ENCODE measurements at places on chromosomes 6 and 20.
A peak's percentile ranks its signal among the peaks of the same experiment; 100 is the strongest.

- DNase-seq = no peak
These were observed 23.0 kb downstream of the IL17F start for GRCh38 chr6:52221302-52221701.

DNA sequence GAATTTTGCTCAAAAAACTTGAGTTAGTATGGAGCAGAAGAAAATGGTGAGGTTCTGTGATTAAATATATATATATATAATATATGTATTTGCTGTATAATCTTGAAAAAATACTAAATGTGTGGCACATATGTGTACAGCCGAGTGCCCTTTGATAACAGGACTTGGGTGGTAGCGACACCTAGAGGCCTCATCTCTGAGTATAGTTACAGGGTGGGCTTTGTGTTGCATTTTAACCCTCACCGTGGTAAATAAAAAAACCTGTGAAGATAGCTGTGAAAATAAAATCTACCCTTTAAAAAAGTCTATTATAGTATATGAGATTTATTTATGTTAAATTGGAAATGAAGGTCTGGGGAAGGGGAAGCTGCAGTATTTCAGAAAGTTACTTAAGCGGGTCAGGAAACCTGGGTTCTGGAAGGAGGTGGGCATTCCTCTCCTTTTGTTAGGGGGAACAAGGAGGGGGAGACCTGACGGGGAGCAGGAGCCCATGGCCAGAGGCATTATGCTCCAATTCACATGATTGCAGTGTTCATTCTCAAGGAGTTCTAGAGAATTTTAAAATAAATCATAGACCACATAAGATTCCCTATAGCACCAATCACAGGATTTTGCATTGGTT, 82.7 kb downstream of the SH3BGRL2 start:
- peak; percentile 46 for DNase-seq

GRCh38 chr6:7899889-7900213, 10.7 kb downstream of the TXNDC5 start:
- no peak for DNase-seq

DNA sequence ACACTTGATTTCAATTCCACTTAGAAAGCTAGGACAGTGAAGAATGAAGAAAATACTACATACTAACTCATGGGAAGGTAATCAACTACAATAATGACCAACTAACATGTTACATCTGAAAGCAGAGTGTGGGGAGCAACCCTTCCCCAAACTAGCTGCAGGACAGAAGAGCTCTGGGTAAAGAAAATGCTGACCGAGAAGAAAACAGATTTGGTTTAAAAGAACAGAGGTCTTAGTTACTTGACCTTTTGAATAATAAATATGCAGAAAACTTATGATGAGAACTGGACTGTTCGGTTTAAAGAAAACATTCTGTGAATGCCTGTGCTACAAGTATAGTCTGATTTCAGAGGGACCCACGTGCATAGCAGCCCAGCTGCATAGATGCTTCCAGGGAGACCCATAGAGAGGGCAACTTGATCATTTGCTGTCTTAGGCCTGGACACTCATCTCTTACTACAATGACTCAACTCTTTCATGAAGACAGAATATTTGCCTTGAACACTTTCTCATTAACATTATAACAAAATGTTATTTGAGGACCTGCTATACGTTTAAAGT, 53.5 kb downstream of the RALGAPA2 start:
- DNase-seq = no peak

- no peak for DNase-seq
These were observed 10.4 kb downstream of the COX7A2 start for GRCh38 chr6:75233092-75233615.

- DNase-seq = no peak
These were observed 62.7 kb upstream of the GLP1R start for GRCh38 chr6:38985839-38986238.

- no peak for DNase-seq
These were observed 8.1 kb upstream of the GUCA1A start for GRCh38 chr6:42165016-42165415.

GRCh38 chr20:23121751-23122320, 35.7 kb upstream of the CD93 start:
- peak; percentile 43 for DNase-seq

- DNase-seq = peak; percentile 72
These were observed 24.5 kb downstream of the SRSF3 start for GRCh38 chr6:36618366-36619355.

DNA sequence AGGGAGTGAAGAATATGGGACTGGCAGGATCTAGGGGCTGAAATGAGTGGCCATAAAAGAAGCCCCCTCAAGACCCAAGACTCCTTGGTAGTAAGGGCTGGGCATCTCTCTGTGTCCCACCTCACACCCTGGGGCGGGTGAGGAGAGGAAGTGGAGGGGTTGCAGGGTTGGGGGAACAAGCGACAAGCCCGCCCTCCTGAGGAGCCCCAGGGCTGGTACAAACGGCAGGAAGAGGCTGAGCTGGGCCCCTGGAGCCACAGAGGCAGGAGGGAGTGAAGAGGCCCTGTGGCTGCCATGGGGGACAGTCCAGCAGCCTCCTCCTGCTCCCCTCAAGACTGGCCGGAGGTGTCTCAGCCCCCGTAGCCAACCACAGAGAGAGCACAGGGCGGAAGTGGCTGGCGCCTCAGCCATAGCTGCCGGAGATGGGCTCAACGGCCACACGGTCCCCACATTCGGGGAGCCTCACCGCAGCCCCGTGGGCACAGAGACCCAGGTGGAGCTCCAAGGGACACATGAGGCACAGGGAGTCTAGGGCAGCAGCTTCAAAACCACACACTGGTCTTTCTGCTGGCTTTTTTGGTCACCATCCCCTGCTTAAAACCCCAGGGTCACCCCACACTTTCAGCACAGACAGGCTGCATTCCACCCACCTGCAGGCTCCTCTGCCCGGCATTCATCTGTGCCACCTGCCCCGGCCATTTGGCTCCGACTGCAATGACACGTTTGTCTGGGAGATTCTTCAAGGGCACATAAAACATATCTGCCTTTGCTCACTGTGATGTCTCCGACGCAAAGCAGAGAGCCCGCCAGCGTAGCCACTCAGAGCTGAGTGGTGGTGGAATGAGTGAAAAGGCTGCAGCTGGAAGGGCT, 524 bp downstream of the C20orf203 start:
- DNase-seq = no peak

DNA sequence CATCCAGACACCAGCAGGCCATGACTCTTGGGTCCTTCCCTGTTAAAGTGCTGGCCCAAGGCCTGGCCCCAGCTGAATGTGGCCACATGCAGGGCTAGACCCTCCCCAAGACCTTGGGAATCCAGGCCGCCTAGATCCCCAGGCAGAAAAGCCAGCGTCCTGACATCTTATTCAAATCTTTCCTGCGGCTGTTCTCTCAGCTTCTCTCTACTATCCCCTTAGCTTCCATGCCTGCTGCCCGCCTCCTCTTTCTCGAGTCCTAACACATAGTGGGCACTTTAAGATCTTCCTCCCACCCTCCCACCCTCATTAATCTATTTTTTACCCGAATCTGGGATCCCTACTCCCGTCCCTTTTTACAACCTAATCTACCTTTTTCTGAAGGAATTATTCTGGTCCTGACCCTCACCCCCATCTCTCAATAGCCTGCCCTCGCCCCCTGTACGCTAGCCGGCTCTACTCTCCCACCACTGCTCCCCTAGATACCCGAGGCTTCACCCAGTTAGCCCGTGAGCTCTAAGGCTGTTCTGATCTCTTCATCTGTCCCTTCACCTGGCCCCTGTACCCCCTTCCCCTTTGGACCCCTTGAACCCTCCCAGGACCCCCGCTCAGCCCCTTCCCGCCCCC, at the start of gene CCHCR1:
Gene CCHCR1, minus strand, starts transcription at position 290 of the 627 bp plus-strand sequence. Its CDS starts 202 bp downstream, at position 88.
- no peak for DNase-seq

DNA sequence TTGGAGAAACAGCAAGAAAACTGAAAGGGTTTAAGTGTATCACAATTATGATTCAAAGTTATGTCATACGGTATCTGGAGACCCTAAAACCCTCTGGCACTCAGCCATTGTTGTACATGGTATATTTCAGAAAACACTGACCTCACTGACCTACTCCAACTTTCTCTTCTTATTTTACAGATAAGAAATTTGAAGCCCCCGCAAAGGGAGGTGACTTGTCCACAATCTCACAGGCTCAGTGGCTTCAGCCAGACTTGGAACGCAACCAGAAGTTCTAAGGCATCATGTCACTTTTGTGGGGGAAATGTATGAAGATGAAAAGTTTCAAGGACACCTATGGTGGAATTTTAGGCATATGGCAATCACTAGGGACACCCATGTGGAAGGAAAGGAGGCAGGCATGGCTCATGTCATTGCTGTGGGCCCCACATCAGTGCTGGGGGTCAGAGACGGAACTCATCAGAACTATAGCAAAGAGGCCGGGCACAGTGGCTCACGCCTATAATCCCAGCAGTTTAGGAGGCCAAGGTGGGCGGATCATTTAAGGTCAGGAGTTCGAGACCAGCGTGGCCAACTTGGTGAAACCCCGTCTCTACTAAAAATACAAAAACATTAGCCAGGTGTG, 5.2 kb upstream of the TRIB3 start:
- no peak for DNase-seq

DNA sequence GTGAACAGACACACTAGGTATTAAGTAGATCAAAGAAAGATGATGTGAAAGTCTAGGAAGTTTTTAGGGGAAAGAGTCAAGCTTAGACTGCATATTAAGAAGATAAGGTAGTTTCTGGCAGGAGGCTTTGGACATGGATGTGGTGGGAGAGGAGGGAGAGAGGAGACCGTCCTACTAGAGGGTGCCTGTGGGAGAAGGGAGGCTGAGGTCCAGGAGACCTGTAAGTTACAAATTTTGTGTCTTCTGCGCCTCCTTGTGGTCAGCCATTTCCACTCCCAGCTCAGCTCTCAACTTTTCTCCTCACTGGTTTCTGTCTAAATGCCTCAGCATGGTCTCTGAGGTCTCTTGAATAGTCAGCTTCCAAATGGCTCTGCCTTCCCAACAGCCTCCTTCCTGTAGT, 193.5 kb downstream of the UNC5CL start:
- peak; percentile 25 for DNase-seq

DNA sequence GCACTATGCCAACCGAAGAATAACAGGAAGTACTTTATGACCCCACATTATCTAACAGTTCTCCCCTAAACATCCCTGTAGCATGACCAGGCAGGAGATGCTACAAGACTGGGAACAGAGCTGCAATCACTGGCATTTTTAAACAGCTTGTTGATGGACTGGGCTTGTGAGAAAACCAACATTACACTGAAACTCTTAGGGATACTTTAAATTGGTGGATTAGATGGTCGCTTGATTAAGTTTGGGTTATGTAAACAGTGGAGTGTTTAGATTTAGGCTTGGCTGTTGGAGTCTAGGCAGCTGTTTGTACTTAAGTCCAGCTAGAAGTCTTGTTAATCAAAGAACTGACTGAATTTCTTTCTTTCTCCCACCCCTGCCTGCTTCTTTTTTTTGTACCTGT, 234.1 kb upstream of the BMP2 start:
- no peak for DNase-seq

DNA sequence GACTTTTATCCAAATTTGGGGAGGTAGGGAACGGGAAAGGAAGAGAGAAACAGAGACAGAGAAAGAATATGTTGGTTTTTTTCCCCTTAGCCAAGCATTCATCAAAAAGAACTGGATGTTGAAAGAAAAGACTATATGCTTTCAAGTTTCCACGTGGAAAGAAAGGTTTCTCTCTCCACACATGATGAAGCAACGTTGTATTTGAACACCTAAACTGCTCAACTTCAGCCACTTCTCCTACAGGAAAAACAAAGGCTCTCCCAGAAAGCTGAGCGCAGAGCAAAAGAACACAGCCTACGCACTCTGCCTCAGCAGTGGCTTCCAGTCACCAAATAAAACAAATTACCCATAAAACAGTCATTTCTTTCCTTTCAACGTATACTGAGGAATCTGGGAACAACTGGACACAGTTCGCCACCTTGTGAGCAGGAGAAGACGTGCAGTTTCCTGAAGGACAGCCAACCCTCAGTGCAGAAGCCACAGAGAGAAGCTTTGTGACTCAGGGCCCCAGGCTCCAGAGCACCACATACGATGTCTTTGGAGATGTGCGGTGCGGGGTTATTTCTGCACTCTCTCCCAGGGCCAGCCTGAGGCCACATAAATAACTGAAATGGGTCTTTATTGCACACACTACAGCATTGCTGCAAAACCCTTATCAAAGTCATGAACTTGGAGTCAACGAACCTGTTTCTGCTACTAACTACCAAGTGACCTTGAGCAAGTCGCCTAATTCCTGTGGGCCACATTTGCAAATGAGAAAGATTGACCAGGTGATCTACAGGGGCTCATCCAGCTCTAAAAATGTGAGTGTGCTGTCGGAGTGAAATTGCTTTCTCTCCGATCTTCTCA, 10.1 kb downstream of the IL17F start:
- DNase-seq = no peak

DNA sequence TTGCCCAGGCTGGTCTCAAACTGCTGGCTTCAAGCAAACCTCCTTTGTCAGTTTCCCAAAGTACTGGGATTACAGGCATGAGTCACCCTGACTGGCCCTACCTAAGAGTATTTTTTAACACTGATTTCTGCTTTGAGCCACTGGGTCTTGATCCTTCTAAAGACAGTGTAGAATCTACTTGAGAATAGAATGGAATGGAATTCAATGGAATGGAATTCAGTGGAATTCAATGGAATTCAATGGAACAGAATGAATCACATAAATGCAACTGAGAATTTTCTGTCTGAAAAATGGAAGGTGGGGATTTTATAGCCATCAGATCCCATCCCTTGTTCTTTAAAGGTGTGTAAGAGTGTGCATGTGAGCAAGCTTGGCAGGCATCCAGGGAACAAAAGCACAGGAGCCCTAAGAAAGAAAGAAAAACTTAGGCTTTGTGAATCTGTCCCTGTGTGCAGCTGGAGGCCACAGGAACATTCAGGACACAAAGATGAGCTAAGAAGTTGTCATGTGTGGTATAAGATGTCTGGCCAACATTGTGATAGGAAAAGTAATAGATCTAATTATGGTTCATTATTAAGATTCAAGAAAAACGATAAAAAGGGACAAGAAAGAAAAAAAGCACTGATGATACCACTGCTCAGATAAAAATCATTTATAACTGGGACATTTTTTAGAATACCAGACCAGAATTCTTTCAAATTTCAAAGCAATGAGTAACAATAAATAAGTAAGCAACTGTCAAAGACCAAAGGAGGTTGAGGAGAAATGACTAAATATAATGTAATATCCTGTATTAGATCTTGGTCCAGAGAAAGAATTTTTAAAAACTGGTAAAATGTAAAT, 681.0 kb upstream of the GJE1 start:
- no peak for DNase-seq

DNA sequence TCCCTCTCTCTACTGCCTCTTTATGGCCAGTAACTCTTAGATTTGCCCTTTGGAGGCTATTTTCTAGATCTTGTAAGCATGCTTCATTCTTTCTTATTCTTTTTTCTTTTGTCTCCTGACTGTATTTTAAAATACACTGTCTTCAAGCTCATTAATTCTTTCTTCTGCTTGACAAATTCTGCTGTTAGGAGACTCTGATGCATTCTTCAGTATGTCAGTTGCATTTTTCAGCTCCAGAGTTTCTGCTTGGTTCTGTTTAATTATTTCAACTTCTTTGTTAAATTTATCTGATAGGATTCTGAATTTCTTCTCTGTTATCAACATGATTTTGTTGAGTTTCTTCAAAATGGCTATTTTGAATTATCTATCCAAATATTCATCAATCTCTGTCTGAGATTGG, 25.0 kb upstream of the SDCBP2 start:
- no peak for DNase-seq
